NCI-H2107 (cell line): ENCODE measurements at places on chromosomes 4 and X.

GRCh38 chr4:95142932-95143331, 385.2 kb downstream of the BMPR1B start:
- no peak for DNase-seq

GRCh38 chr4:38752941-38753806, 29.6 kb downstream of the TLR10 start:
- DNase-seq, result peak; percentile 22

DNA sequence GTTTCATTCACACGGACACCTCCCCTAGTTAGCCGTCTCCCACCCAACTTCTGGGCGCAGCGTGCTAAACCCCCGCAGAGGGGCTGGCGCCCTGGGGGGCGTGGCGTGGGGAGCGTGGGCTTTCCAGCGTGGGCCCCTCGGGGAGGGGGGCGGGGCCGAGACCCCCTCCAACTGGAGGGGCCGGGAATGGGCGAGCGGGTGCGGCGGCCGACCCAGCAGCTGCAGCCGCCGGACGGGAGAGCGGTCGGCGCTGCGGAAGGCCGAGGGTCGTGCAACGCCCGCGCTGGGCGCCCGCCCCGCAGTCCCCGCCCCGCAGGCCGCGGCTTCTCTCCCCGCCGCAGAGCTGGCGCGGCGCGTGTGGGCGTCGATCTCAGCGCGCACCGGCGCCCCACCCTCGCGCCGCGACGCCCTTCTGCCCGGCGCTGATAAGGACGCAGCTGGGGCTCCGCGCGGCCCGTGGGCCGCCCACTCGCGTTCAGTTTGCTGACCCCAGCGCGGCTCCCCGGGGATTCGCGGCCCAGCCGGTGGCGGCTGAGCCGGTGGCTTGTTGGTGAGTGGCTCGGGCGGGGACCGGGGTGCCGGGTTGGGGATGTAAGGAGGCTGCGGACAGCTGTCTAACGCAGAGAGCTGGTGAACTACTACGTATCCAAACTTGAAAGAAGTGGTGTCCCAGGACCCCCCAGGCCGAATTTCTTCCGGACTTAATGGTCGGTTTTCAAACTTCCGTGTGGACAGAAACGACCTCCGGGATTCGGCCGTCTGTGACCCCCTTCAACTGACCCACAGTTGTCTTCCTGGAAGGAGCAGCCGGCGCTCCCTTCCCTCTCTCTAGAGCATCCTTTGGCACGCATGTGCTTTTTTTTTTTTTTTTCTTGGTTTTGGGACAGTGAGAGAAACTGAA, 1.5 kb downstream of the FHDC1 start:
- no peak for DNase-seq

DNA sequence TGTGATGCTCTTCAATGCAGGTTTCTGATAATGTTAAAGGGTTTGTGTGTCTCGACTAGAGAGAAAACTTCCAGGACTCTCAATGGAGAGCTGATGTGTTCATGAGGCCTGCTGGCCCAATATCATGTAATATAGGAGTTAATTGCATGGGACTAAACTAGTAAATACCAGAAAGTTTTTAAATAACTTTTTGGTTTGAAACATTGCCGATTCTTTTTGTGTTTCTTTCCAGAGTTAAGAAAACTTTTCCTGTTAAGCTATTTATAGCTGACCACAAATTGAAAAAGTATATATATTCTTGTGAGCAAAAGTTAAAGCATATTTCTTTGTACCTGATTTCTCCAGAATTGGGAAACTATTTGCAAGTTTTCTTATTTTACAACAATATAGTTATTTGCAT, 49.7 kb downstream of the FAM9B start:
- DNase-seq, result no peak

DNA sequence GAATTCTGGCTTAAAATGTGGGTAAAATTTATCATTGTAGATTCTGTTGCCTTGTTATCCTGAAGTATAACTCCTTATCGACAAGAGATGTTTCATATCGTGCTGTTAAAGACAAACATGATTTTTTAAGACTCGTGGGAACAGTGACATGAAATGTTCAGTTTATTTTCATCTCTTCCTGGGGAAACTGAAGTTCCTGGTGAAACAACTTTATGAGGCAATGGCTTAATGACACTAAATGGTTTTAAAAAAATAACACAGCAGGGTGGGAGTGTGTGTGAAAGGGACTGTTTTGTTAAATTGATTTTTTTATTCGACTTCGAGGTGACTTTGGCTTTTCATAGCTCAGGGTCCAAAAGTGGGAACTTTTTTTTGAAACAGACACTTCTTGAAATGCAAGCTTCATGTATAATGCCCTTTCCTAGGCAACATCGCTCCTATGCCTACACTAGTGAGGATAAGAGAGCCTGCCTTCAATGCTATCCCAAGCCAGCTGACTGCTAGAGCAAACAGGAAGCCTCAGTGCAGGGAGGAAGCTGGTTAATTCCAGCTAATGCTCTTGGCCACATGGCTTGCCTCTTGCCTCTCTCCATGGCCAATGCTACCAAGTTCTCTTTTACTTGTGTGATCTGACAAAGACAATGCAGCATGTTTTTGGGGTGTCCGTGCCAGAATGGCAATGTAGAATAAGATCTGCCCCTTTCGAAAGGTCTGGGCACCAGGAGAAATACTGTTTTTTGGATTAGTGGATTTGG, 80.9 kb upstream of the PLAC1 start:
- no peak for DNase-seq

- DNase-seq, result no peak
These were observed 76.4 kb downstream of the MAGED4 start for GRCh38 chrX:52261125-52261462.

GRCh38 chr4:129334136-129334535, 238.2 kb downstream of the C4orf33 start:
- DNase-seq, result no peak

DNA sequence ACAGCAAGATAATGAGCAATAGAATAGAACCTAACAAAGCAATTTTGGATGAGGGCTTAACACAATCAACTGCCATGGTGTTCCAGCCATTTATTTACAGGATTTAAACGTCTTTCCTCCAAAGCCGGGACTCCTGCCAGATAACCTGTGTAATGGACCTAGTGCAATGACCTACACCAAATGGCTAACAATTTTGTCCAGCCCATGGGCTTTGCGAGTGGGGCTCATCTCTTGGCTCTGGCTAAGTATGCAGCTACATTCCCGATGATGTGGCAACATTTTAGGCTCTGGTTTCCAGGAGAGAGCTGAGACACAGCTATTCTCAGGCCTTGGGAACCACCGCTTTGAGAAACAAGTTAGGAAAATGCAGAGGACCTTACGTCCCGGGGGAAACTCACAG, 822.3 kb upstream of the FTHL17 start:
- DNase-seq, result no peak

DNA sequence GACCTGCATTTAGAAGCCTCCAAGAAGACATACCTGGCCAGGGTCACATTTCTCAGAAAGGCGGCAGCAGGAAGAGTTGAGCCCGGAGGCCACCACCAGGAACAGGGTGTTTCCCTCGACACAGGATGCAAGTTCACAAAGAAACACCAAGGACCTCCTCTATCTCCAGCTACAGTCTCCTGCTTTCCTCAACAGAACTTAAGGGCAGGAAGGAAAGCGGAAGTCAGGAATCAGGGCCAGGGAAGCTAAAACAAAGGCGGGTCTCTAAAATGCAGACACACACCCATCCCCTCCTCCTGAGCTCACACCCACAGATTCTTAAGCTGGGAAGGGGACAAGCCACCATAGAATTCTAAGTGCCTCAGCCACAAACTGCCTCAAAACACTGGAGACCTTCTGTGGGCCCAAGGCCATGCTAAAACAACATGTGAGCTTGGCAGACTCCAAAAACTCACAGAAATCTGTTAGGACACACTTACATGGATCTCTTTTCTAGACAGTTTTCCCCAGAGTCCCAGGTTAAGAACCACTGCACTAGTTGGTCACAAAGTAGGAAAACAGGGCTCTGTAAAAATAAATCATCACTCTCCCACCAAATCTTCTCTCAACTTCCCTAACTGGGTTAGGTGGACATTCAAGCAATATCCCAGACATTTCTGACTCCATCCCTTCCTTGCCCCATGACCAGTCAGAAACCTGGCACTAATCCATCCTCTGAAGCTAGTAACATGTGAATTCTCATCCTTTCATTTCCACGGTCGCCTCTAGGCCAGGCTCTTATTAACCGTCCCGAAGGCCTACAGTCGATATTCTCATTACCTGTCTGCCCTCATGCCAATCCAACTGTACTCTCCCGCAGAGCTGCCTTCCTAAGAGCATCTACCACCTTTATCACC, 163.2 kb downstream of the APBB2 start:
- DNase-seq, result no peak

GRCh38 chrX:8639949-8640475, 91.9 kb downstream of the ANOS1 start:
- no peak for DNase-seq

DNA sequence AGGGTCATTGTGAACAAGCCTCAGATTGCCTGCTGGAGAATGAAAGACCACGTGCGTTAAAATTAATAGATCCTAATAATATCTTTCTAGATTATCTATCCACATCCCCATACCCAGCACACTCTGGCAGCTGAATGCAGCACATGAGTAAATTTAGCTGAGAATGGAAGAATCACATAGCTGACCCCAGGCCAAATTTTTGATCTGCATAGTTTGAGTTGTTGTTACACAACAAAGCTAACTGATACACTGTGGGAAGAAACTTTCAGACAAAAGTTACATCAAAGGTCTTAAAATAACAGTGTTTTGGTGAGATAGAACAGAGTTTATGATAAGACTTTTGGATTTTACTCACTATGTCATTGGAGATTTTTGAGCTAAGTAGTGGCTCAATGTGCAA, 72.4 kb upstream of the ANXA10 start:
- DNase-seq, result no peak

DNA sequence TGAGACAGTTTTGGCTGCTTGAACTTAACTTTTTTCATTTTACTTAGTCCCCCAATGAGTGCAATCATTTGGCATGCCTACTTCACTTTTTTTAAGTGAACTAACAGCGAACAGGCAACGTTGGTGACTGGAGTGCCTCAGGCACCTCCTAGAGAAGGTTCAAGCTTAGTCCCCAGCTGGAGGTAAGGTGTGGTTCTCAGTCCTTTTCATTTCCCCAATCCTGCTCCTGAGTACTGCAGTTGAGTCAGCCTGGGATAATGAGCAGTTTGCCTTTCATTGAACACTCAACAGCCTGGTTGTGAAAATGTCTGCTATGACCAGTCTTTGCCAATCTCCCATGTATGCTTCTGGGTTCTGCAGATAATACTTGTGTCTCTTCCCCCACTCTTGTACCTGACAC, 109.5 kb downstream of the CDKL5 start:
- DNase-seq, result no peak

GRCh38 chr4:165393051-165393450, 14.2 kb downstream of the CPE start:
- no peak for DNase-seq
